ENCODE measurements at places on chromosomes 12 and 14.

- DNase-seq: no peak
These were observed 96.2 kb downstream of the CIT start for GRCh38 chr12:119780786-119781434.

DNA sequence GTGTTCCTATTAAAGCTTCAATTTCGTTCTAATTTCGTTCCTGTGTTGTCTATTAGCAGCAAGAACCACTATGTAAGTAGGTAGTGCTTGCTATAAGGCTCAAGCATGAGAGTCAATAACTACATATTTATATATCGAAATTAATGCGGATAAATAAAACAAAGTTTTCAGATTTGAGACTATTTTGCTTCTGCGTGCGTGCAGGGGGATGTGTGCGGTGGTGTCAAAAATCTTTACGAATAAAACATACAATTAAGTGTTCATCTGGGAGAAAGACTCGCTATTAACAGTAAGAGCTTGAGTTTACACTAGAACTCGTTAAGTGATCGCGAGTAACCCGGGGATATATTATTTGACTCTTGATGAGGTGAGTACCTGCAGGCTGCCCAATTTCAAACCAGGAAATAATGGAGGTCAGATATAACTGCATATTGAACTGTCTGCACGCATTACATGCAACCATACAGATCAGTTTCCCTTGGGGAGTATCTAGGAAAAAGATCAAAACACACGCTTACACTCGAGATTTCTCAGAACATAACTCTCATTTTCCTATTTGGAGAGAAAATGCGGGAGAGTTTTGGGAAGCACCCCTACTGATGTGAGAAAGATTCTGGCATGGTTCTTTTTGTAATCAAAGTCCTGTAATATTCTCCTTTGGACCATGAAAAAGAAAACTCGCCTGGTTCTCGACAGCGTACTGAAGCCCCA is 813 bp downstream of the TWF1 start:
- DNase-seq: peak; percentile 23

GRCh38 chr12:90979951-90980350 is 24.8 kb downstream of the EPYC start:
- no peak for DNase-seq

DNA sequence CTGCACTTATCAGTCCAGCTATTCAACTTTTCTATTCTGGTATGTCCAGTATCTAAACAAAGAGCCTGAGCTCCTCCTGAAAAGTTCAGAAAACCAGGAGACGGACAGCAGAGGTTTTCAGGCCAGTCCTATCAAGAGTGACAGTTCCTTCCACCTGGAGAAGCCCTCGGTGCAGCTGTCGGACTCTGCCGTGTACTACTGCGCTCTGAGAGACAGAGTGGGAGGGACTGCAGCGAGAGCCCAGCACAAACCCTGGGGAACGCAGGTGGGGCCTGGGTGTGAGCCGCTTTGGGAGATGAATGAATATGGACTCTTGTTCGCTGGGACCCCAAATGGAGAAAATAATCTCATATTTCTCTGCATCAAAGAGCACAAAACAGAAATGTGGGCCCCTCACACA is 329.8 kb upstream of the OR4E1 start:
- no peak for DNase-seq

DNA sequence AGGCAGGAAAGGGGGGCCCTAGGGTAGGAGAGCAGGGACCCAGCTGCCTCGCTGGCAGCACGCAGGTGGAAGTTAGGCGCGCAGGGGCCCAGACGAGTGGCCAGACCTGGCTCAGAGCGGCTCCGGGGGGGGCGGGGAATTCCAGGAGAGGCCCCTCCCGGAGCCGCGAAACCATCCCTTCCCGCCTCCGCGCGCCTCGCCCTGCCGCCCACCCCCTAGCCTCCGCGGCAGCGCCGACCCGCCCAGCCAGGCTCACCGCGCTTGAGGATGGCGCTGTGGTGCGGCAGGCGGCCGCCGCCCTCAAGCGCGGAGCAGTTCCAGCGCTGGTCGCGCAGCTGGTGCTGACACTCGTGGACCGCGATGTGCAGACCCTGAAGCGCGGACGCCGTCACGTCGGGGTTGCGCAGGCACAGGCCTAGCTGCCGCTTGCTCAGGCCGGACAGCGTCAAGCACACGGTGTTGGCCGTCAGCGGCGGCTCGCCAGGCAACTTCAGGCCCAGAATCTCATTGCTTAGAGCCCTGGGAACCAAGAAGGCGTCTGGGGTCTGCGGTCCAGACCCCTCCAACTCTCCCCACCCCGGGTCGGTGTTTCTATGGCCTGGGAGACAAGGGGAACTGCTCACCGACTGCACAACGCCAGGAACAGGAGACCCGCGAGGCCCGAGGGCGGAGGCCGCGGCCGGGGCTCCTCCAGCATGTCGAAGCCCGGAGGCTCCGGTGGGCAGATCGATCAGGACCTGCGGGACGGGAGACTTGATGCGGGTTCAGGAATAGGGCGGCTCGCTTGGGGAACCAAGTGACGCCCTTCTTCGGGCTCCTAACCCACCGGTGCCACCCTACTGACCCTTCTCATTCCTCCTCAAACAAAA is 1.5 kb downstream of the WNT10B start:
- DNase-seq: peak; percentile 24

DNA sequence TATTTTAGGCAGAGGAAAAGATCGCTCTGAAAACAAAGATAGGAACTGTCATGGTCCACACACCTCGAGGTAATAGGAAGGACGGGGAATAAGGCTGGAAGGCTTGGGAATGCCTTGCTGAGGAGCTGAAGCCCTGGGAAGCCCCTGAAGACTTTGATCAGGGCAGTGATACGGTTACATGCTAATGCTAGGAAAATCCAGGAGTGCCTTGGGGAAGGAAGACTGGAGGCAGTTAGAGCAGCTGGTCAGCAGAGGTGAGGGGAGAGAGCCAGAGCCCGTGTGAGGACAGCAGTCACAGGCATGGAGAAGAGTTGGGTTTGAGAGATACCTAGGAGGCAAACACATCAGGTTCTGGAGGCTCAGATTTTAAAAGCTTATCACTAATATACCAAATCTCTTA is 8.6 kb upstream of the YY1 start:
- no peak for DNase-seq

- peak; percentile 25 for DNase-seq
These were observed at the start of gene LRRC9 for GRCh38 chr14:59919570-59920377. Gene LRRC9 (plus strand): TSS chr14:59920144.

DNA sequence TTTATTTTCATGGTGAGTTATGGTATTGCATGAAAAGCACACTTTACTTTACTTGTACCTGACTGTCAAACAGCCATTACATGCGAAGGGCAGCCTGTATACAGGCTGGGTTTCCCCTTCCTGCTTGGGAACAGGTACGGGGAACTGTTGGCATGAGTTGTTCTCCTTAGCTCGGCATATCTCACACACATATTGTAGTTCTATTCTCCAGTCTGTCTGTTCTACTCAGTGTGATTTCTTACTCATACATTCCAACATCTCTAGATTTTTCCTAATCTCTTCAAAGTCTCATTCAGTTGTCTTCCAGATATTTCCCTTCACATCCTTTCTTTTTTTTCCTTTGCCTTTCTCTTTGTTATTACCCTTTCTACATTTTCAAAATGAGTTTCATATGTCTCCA is 83.9 kb downstream of the HMGA2 start:
- no peak for DNase-seq

DNA sequence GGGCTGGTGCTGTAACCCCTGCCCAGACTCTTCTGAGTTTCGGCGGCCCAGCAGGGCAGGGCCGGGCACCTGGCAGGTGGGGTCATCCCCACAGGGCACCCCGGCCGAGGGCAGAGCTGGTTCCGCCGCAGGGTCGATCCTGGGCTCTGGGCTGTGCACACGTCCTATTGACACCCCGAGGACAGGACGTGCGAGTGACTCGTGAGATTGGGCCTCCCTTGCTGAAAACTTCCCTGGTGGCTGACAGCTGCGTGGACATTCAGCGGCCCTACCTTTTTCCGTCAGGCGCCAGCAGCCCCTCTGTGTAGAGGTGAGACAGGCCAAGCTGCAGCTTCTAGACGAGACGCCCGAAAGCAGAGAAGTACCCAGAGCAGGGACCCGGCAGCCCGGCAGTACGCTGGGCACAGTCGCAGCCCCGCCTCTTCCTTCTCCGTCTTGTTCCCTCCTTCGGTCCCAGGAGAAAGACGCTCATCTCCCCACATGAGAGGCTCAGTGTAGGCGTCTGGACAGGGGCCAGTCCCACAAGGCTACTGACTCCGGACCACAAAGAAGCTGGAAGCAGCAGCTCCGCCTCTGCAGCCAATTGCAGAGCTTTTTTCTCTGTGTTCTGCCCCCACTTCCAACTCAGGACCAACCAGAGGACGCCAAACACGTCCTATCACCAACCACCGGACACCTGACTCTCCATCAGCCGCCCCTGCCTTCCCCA is at the start of gene LRCOL1:
TSS of gene LRCOL1 (minus strand) at position 532 of the 709 bp plus-strand sequence. CDS start 4,331 bp downstream, outside the sequence.
- DNase-seq: no peak

DNA sequence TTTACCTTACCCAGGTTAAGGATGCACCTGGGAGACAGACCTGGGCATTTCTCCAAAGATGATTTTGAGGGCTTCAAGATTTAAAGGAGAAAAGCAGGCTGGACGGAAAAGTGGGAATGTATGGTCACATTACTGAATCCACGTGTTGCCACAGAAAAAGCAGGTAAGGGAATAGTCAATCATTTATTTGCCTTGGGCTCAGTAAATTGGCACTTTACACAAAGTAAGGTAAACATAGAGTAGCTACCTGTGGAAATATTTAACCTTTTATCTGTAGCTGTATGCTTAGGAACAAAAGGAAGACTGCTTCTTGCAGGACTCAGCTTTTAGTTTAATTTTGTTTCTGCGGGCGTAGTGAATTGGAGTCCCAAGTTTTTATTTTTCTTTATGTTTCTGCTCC is 153.3 kb downstream of the SLCO1B3 start:
- no peak for DNase-seq

DNA sequence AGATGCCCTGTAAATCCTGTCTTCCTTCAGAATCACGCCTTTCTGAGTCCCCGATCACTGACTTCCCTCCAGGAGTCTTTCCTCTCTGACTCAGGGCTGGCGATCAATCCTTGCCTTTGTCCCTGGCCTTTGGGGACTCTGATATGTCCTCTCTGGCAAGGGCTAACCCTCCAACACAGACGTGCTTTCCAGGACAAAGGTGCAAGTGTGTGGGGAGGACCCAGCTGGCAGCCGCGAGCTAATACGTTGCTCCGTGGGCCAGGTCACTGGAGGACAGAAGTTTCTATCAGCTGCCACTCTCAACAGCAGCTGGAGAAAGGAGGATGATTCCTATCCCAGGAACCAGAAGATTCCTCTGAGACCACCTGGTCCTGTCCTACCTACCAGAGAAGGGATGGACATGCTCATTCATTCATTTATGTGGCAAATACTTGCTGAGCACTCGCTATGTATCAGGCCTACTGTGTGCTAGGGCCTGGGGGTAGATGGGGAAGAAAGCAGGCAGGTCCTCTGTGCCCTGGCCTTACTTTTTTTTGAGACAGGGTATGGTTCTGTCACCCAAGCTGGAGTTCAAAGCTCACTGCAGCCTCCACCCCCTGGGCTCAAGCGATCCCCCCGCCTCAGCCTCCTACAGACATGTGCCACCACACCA is 8.5 kb upstream of the SCARB1 start:
- no peak for DNase-seq

GRCh38 chr12:52805000-52805399 is 8.9 kb downstream of the KRT4 start:
- no peak for DNase-seq

- no peak for DNase-seq
These were observed 15.8 kb downstream of the KRT7 start for GRCh38 chr12:52248541-52249461.

DNA sequence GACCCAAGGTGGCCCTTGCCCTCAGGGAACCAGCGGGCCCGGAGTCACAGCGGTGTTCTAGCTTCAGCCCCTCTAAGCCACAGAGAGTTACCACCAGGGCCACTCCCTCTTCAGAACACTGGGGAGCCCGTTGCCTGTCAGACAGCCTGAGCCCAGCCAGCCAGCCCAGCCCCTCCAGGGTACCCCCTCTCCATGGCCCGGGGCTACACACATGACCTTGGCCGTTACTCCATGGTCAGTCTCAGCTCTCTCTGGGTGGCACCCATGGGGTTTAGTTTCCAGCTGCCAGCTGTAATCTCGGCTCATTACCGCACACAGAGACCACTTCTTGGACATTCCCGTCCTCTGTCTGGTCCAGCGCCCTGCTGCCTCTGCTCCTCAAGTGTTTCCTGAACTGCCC is 35.0 kb downstream of the PPP2R5C start:
- DNase-seq: no peak

DNA sequence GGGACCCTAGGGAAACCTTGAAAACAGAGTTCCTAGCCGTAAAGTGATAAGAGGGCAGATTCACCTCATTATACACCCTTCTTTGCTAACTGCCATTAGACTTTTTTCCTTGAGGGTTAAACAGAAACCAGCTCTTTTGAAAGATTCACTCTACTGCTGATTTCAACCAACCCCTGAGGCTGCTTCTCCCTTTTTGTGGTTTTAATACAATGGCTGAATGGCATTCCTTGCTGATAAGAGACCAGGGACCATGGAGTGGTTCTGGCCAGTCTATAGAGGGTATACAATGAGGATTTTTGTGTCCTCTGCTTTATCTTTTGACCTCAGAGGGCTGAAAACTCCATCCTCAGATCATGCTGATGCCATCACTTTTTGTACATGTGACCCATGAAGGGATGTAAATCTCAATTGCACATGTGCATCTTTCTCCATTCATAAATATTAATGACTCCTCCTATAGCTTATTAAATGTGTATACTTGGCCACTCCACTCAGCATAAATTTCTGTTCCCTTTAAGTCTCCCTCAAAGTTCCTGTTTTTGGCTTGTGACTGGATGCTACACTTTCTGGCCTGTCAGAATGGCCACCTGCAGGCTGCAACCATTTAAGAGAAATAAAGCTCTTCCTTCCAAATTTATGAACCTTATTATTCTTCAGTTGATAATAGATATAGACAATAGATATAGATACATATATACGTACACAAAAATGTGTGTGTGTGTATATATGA is 233.8 kb upstream of the SEL1L start:
- no peak for DNase-seq

GRCh38 chr14:106083082-106083481 is 556.7 kb downstream of the TMEM121 start:
- DNase-seq: no peak

Data from CD4-positive, alpha-beta T cell treated with Interleukin-2 at 100 ng/mL for 4 hours (primary cell).